ENCODE measurements at places on chromosomes 12 and 14.

DNA sequence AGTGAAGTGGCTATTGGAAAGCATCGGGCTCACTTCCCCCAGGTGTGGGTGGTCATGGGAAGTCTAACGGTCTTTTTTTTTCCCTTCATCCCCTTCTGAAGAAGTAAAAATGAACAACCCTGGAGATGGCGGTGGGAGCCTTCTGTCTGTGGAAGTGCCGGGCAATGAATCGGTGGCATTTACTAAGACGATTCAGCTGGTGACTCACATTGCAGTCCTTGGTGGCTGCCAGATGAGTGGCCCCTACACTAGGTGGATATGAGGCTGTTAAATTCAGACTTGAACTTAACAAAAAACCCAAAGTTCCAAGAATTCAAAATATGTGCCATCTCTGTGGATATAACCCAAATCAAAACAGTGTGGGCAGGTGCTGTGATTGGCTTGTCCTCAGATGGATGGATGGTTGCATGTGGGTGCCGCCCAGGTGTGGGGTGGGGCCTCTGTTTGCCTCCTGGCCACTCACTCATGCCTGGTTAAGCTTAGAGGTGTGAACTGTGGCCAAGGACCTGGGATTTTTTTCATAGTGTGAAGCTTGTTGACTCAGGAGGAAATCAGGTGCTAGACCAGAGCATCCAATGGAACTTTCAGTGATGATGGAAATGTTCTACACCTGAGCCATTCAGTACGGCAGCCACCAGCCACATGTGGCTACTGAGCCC lies 176.7 kb upstream of the NOS1 start:
- no peak for DNase-seq

- no peak for DNase-seq
Observed at GRCh38 chr14:19729763-19730162, 13.6 kb upstream of the OR4Q3 start.

DNA sequence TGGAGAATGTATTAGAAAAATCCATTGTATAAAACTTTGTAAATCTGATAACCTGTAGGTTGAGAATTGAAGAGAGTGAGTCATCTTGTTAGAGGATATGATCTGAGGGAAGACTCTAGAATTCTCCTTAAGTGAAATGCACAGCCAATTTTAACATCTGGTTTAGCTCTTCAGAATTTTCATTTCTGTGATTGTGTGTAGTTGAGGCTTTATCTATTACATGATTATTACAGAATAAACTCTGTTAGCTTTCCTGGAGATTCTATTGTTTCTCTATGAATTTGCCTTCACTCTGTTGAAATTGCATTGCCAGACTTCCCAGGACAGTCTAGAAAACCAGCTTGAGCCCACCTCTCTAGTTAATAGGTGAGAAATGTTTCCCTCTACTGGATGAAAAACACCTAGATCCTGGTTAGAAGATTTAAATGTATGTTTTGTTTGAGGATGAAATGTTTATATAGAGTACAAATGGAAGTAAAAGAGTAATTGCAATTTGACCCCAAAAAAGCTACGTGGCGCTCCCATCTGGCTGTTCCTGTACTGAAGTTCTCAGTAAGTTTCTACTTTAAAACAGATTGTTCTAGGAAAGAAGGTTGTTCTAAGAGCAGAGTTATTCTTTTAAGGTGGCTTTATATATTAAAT lies 2.9 kb downstream of the NUDT4 start:
- peak; percentile 39 for DNase-seq

GRCh38 chr12:89472508-89472907 lies 52.1 kb downstream of the GALNT4 start:
- peak; percentile 64 for DNase-seq

DNA sequence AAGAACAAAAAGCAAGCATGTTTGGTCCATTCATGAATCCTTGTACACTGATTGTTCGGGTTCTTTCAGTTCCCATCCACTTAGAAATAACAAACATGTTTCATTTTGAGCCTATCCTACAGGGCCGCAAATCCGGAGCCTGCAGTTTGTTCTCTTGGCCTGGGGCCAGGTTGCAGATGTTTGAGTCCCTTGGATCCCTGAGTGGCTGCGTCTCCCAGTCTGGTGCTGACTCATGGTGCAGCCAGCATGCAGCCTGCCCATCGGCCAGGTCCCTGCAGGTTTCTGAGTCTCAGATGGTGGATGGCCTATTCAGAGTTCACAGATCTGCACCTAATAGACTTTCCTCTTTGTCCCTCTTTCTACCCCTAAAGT lies 1.9 kb upstream of the DYNC1H1 start:
- DNase-seq = peak; percentile 89

DNA sequence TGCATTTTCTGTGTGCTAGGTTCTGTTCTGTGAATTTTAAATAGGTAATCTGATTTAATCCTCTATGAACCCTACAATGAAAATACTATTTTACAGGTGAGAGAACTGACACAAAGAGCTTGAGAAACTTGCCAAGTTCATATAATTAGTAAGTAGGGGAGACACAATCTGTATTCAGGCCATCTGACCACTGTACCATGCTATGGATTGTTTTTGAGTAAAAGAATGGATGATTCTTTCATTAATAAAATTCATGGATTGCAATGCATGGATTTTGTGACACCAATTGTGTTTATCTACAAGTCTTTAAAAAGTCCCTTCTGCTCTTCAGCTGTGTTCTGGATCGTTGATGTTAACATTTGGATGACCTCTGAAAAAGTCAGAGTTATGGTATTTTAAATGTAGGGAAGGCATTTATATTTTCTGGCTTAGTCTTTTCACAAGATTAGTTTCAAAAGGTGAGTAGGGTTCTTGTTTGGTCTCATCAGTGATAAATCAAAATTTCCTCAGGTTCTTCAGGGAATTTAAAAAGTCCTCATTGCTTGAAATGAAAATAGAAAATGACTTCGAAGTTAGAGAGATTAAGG lies 15.4 kb upstream of the DYRK2 start:
- no peak for DNase-seq

GRCh38 chr12:80941916-80942315 lies 4.2 kb upstream of the LIN7A start:
- peak; percentile 67 for DNase-seq

- peak; percentile 24 for DNase-seq
Observed at GRCh38 chr14:70013271-70013873, 134.2 kb downstream of the SMOC1 start.

DNA sequence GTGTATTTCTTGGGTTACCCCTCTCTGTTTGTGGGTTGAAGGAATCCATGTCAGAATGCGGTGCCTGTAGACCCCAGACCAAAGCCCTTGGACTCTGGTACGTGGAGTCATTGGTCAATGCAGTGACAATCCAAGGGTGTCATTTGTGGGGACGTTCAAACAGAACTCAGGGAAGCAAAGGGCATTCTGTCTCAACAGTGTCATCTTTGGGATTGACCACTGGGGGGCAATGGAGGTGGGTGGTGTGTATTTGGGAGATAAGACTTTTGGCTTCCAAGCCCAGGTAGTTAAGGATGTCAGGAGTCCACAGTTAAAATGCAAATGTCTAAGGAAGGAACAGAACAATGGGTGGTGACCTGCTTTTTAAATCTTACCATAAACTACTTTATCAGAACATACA lies 54.6 kb upstream of the CCDC175 start:
- no peak for DNase-seq

DNA sequence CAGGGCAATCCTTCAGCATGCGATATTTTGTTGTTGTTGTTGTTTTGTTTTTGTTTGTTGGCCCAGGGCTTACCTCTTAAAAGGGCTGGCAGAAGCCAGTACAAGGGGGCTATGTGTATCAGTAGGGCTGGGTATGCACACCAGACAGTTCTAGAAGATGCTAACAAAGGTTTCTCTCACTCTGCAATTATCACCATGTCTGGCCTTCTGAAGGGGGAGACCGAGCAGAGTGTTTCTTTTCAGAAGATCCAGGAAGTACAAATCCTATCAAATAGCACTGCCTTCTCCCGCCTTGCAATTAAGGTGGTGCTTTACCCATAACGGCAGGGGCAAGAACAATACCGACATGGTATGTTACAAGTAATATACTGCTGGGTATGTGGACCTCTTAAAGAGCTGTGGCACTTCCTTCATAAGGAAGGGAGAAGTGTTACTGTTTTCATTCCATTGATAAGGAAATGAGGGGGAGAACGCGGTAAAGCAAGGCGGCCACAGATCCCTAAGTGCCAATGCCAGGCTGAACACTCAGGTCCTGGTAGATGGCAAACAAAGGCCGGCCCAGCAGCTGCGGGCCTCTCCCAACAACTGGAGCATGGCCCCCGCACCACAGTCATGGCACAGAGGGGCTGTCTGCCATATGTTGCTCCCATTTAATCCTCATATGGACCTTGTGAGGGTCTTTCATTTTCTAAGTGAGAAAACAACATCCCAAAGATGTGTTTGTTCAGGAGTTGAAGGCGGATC lies 19.2 kb upstream of the CACNA2D4 start:
- DNase-seq = no peak

- no peak for DNase-seq
Observed at GRCh38 chr14:70180718-70181117, 8.0 kb downstream of the SLC8A3 start.

DNA sequence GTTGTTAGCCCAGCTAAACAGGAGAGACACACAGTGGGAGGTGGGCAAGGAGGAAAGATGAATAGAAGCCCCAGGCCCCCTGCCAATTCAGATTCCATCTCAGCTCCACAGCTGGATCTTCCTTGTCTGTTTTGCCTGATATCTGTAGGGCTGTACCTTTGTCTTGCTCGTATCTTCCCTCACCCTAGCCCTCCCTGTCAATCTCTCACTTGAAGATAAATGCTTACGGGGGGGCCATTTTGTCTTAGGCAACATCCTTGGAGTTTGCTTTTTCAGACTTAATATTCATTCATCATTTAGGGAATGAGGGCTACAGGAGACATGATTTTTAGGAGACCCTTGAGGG lies 2.4 kb downstream of the KIF5A start:
- no peak for DNase-seq

GRCh38 chr12:121637231-121637914 lies 11.0 kb downstream of the ORAI1 start:
- no peak for DNase-seq

GRCh38 chr12:467591-467990 lies 7.9 kb downstream of the B4GALNT3 start:
- DNase-seq = no peak

GRCh38 chr12:46516933-46517578 lies 144.5 kb upstream of the SLC38A2 start:
- no peak for DNase-seq

DNA sequence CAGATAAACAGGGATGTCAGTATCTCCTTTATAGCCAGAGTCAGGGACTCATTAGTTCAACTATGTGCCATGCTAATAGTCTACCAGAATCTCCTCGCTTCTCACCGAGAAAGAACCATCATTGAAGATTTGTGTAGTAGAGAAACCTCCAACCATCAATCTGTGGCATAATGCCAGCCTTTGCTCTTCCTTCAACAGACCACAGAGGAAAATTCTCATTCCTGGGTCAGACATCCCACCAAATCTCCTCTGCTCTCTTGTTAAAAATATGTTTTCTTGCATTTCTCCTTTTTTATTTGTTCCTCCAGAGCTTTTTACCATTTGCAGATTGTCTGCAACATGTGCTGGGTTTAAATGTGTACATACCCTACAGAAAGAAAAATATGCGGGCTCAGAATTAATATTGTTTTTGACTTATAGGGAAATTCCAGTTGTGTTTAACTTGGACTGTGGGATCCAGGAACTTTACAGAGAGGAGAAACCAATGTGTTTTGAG lies 64.9 kb downstream of the LLPH start:
- DNase-seq = no peak

DNA sequence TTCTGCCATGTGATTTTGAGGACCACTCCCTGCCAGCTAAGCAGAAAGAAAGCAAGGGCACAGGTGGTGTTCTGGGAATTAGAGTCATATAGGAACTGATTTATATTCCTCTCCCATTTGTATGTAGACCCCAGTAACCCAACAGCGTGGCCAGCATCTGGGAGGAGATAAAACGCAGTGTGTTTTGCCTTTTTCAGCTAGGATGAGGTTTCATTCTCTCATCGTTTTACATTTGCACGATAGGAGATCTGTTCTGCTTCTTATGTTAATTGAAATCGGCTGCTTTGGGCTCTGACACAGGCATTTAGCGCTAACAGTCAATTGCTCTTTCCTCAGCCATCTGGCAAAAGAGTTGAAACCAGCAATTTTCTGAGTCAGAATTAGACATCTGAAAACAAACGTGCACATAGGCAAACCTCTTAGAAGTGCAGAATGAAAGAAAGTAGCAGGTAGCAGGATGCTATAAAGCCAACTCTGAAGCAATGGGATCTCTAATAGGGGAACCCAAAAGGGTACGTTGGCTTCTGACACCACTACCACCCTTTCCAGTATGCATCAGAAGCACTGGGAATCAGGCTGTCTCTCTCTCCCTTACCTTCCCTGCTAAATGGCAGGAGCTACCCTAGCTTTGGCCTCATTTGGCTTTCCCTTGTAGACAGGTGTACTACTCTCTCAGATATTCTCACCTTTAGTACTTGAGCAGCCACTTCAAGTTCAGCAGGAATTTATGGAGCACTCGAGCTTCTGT lies 219.1 kb downstream of the PHLDA1 start:
- DNase-seq = peak; percentile 56

DNA sequence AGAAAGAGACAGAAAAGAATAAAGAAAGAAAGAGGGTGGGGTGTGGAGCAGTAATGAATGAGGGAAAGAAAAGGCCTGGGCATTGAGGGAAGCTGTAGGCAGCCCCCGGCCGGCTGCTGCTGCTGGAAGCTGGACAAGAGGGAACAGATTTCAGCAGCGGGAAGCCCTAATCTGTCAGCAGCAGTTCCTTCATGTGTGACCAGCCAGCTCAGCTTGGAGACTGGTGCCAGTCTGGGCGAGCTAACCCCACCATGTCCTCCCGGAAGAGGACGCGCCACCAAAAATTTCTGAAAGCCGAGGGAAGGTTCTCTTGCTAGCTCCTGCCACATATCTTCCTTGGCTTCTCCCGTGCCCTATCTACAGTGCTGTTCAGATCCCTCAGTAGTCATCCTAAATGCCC lies 236.8 kb downstream of the GRIN2B start:
- no peak for DNase-seq

GRCh38 chr12:62683776-62684569 lies 217.3 kb downstream of the MON2 start:
- no peak for DNase-seq

GRCh38 chr12:93186131-93186530 lies 191.6 kb upstream of the NUDT4 start:
- peak; percentile 22 for DNase-seq

DNA sequence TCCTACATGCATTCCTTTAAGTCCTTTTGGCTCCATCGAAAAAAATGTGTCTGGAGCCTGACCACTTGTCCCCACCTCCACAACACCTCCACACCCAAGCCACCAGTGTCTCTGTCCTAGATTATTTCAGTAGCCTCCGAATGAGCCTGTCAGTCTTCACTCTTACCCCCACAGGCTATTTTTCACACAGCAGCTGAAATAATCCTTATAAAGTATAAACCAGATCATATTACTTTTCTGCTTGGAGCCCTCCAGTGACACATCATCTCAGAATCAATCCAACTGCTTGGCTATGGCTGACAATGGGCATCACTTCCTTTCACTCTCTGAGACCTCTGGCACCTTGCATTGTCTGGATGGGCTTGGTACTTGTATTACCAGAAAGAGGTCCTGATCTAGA lies 44.9 kb downstream of the BBS10 start:
- DNase-seq = peak; percentile 13
